ENCODE measurements at places on chromosomes 5 and 9. TPM values are rescaled to one million over a fixed set of nuclear protein-coding genes. Genes with fewer than 3 reads are reported as not detected.

The FIBCD1 gene
- 14.4 TPM for total RNA-seq

The SHOC1 gene
- total RNA-seq = not detected

The MSX2 gene
- 6.7 TPM for total RNA-seq

The SPATA9 gene
- 0.13 TPM for total RNA-seq
